Skeletal muscle tissue (tissue), 5 donors: ENCODE measurements at places on chromosomes 5 and 9. TPM values are rescaled to one million over a fixed set of nuclear protein-coding genes. Genes with fewer than 3 reads are reported as not detected.

Gene TUBB4B
- total RNA-seq: 97.1 TPM

Gene PCDHB10
- total RNA-seq: 2.6 TPM

Gene GFI1B
- 1.0 TPM for total RNA-seq

Gene GMCL2
- total RNA-seq: not detected

Gene TNFSF8
- total RNA-seq: 1.0 TPM

Gene NMUR2
- total RNA-seq: not detected

Gene SPINK7
- not detected for total RNA-seq

Gene PRDM12
- total RNA-seq: not detected

Gene EDIL3
- total RNA-seq: 14.1 TPM

Gene IFNA2
- not detected for total RNA-seq

Gene TMEM174
- total RNA-seq: not detected

Gene OR1J2
- total RNA-seq: not detected

Gene SLC1A3
- total RNA-seq: 27.1 TPM

Gene ACOT12
- 0.52 TPM for total RNA-seq

Gene TRPM6
- under 0.01 TPM for total RNA-seq

Gene RGS7BP
- 1.6 TPM for total RNA-seq

Gene PCDHGA5
- 2.1 TPM for total RNA-seq

Gene TLR4
- 8.9 TPM for total RNA-seq

Gene ARSI
- 9.9 TPM for total RNA-seq

Gene C9orf50
- not detected for total RNA-seq

Gene MAP1B
- total RNA-seq: 22.4 TPM

Gene GARIN3
- total RNA-seq: not detected

Gene DPH7
- total RNA-seq: 13.0 TPM

Gene TMEM215
- total RNA-seq: 0.52 TPM

Gene CTNNAL1
- total RNA-seq: 24.5 TPM

Gene DMRT3
- under 0.01 TPM for total RNA-seq

Gene CNTNAP3B
- 14.6 TPM for total RNA-seq
